Erythroblast (primary cell): ENCODE measurements at places on chromosomes 3 and 15.
A peak's percentile ranks its signal among the peaks of the same experiment; 100 is the strongest.

- no peak for DNase-seq
Observed at GRCh38 chr3:128312271-128312670, 154.4 kb downstream of the DNAJB8 start.

- no peak for DNase-seq
Observed at GRCh38 chr15:68305420-68305871, 27.9 kb downstream of the FEM1B start.

DNA sequence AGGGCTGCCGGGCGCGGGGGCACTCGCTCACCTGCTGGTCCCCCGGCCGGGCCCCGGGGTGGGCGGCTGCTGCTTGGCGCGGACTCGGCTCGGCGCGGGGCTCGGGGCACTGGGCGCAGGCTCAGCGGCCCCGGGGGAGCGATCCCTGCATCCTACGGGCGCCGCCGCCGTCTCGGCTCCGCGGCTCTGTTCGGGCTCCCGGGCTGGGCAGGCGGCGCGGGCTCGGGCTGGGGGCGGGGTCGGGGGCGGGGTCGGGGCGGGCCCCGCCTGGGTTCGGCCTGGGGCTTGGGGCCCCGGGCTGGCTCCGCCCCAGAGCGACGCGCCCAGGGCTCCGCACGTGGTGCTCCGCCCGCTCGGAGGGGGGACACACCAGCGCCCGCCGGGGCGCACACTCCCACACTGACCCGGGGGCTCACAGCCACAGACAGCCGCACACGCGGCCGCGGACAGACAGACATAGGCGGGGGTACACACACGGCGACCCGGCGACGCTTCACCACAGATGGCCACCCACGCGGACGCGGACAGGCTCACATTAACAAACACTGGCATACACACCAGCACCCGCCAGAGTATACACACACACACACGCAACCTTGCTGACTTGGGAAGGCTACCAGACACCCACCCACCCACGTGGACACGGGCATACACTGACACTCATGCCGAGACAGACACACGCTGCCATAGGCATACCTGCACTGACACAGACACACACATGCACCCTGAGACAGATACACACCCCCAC is at the start of gene SCN5A:
SCN5A (minus strand) TSS at position 188 of the 748 bp plus-strand sequence. CDS start 16,380 bp downstream, outside the sequence.
- DNase-seq = peak; percentile 60

GRCh38 chr15:63043335-63044076 is 959 bp downstream of the TPM1 start:
- DNase-seq = no peak

DNA sequence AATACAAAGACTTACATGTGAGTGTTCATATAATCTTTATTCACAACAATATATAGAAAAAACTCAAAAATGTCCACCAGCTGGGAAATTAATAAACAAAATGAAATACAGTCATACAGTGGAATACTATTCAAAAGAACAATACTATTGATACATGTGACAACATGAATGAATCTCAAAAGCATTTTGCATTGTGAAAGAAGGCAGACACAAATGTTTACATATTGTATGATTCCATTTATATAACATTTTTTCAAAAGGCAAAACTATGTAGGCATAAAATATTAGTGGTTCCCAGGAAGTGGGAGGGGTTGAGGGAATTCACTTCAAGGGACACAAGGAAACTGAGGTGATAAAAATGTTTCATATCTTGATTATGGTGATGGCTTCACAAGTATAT is 303.2 kb downstream of the CTNNB1 start:
- DNase-seq = no peak

GRCh38 chr15:47674586-47675232 is 42.6 kb upstream of the SEMA6D start:
- DNase-seq = no peak

- DNase-seq = no peak
Observed at GRCh38 chr3:30520699-30521098, 85.7 kb upstream of the TGFBR2 start.

GRCh38 chr3:161333696-161334095 is 37.6 kb downstream of the SPTSSB start:
- DNase-seq = no peak

DNA sequence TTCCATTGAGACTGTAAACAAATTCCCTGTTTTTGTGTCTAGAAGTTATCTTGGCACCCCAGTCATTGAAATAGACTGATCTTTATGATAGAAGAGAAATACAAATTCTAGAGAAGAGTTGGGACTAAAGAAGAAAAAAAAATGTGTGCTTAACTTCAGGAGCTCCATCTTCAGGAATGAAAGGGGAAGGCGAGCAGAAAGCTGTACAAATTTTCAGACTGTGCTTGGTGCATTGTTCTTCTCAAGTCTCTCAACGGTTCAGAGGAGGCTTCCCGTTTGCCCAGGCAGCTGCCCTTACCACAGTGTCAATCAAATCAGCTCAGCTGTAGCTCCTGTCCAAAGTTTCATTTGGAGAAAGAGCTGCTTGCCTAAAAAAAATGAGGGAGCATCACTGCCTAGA is 41.7 kb downstream of the OXSM start:
- peak; percentile 20 for DNase-seq

DNA sequence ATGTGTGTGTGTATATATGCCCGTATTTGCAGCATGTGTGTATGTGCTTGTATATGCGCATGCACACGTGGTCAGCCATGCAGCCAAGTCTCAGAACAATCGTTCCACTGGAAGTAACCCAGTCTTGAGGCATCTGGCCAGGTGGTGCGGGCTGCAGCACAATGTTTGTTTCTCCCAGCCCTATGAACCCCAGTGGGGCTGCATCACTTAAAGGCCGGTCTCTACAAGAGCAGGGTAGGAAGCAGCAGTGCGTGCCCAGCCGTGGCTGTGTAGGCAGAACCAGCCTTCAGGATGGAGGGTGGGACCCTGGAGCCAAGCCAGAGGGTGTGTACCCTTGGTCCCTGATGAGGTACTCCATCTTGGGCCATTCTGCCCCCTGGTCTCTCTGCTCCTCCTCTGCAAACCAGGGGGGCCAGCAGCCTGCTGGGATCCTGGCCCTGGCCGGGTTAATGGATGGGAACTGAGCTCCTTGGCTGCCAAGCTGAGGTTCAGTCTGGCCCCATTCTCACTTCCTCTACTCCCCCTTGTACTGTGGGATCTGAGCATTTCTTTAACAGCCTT is 11.8 kb downstream of the KLF13 start:
- peak; percentile 36 for DNase-seq

GRCh38 chr15:51093839-51094605 is 684 bp downstream of the TNFAIP8L3 start:
- DNase-seq = no peak

DNA sequence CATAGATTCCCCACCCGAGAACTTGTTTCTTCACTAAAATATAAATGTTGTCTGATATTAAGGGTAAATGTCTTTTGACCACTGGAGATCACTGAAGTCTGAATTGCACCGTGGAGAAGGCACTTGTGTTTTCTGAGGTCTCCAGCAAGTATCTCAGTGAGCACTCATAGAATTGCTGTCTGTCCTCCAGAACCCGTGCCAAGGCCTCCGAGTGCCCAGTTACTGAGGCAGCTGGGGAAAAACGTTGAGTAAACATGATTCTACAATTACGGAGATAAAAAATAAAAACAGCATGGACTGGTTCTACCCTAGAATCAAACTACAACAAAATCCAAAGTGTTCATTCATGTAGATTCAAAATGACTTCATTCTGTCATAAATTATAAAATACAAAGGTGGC is 60.0 kb downstream of the MLH1 start:
- no peak for DNase-seq

- no peak for DNase-seq
Observed at GRCh38 chr3:170137986-170138385, 43.5 kb downstream of the PHC3 start.

DNA sequence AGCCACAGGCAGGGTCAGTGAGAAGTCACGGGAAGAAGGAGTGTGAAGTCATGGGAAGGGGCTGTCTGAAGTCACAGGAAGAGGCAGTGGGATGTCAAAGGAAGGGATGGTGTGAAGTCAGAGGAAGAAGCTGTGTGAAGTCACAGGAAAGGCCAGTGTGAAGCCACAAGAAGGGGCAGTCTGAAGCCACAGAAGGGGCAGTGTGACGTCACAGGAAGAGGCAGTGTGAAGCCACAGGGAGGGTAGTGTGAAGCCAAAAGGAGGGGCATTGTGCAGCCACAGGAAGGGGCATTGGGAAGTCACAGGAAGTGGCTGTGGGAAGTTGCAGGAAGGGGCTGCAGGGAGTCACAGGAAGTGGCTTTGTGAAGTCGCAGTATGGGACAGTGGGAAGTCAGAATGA is 35.1 kb downstream of the GASK1A start:
- no peak for DNase-seq

- DNase-seq = no peak
Observed at GRCh38 chr3:119657887-119658702, 2.3 kb downstream of the POPDC2 start.

DNA sequence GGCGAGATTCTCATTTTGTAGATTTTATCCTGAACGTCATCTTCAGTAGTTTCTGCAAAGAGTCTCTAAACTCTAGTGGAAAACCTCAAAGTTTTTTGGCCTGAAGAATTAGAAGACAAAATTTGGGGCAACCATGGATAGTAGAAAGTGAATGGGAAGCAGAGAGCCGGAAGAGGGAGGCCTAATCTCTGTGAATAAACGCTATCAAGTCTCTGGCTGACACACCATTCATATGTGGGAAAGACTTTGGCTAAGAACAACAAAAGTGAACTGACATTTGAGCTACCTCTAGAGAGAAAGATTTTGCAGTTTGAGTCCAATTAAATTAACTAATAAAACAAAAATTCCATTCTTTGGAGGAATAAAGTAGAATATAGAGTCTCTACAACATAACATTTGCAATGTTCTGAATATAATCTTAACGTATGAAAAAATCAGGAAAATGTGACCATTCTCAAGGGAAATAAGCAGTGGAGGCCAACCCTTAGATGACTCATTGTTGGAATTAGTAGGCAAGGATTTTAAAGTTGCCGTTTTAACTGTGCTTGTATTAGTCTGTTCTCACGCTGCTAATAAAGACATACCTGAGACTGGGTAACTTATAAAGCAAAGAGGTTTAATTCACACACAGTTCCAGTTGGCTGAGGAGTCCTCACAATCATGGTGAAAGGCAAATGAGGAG is 184.6 kb downstream of the C3orf38 start:
- DNase-seq = no peak

DNA sequence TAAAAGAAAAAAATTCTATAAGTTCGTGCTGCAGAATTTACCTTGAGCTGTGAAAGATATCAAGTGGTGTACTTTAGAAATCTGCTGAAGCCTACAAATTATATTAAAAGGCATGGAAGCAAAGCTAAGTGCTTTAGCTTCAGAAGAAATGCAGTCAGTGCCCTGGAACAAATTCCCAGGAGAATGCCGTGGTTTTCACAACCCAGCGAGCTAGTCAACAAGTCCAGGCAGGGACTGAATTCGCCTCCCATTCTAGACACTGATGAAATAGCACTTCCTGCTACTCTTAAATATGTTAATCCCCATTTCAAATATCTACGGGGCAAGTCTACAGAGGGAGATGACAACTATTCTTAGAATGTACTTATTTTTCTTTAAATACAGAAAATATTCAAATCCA is 326.4 kb upstream of the IGF1R start:
- DNase-seq = no peak

- DNase-seq = no peak
Observed at GRCh38 chr3:60673123-60673522, 578.1 kb downstream of the FHIT start.

DNA sequence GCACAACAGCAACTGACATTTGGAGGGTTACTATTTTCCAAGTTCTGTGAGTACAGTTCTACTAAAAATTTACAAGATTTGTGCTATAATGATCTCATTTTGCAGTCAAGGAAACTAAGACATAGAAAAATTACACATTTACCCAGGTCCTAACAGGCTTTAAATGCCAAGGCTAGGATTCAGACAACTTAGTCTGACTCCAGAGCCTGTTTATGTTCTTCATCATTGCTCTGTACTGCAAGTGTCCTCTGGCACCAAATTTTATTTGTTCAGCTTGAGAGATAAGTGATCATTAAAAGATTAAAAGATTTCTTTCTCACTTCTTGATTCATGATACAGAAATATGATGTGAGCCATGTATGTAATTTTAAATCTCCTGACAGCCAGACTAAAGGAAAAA is 290.8 kb downstream of the UBE2E2 start:
- DNase-seq = no peak

DNA sequence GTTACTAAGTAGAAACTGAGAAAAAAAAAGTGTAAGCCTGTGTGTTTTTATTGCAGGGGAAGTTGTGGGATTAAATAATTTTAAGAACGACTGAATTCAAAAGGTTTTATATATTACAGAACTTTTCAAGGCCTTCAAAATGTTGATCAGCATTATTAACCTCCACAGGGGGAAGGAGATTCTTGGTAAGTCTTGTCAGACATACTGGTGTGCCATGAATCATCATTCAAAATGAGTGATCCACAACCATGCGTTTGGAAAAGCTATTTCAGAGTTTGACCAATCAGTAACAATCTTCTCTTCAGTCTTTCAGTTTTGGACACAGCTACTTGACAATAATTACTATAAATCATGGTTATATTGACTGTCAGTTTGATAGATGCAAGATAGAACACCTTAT is 70.2 kb downstream of the ADAMTS9 start:
- no peak for DNase-seq

DNA sequence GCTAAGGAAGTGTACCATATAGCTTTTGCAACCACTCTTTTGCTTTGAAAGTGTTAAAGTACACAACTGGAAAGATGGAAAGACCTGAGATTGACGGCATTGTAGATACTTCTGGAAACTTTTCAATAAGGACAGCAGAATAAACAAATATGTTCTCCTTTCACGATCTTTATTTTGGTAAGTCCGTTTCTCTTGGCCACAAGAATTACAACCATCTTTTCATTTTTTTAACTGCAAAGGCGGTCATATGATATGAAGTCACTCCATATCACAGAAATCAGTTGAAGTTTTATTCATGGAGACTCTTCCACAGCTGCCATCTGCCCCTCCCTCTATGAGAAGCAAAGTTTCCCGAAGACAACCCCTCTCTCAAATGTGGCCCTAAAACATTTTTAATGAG is 303.4 kb upstream of the ICE2 start:
- DNase-seq = no peak

DNA sequence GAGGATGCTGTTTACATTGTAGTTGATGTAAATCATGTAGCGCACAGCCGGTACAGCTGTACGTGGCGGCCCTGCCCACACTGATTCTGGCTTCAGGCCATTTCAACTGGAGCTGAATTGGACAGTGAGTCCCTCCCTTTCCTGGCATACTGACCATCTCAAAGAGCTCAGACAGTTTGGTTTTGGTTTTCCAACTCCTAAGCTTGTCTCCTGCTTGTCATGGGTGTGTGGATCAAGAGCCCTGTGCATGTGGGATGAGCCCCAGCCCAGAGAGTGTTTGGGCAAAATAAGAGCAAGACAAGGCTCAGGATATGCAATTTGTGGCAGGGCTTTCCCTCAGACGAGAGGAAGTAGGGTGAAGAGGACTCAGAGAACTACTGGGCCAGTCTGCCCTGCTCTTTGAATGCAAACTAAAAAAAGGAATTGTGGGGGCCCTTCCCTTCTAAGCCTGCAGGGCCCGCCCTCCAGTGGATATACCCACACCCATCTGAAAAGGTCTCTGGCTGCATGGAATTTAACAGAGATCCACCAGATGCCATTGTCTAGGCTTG is 13.3 kb downstream of the ITGA11 start:
- DNase-seq = no peak

DNA sequence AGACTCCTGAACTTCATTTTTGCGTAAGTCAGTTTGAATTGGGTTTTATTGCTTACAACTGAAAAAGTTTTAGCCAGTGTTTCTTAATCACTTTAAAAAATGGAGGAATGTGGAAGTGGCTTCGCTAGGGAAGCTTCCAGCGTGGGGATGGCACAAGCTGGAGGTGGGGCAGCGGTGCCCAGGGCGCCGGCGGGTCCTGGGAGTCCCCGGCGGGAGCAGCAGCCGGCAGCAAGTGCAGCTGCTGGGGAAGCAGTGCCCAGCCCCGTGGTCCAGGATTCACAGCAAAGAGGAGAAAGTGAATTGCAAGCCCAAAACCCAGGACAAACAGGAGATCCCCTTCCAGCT is 301.8 kb upstream of the PROK2 start:
- DNase-seq = no peak
